ENCODE measurements at places on chromosomes 6 and 20.
A peak's percentile ranks its signal among the peaks of the same experiment; 100 is the strongest.

- no peak for DNase-seq
These were observed 160.0 kb downstream of the COL21A1 start for GRCh38 chr6:56087421-56087820.

GRCh38 chr6:167781868-167782267 is 44.8 kb upstream of the AFDN start:
- DNase-seq = no peak

- DNase-seq = no peak
These were observed 93.6 kb downstream of the KIF16B start for GRCh38 chr20:16479666-16480065.

GRCh38 chr6:73421534-73421933 is 26.9 kb downstream of the DDX43 start:
- DNase-seq = no peak

DNA sequence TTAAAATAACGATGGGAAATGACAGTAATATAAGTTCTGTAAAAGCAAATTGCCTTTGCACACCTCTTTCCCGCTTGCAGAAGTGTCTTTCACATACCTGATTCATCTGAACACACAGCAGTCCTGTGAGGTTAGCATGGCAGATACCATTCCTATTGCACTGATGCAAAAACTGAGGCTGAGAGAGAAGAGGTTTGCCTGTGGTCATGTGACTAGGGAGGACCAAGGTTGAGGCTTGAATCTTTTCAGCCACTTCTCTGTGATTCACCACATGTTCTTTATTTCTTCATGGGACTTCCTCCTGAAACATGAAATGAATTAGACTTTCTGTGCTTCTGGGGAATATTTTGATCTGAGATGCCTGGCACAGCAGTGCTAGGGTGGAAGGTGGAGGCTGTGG is 92.9 kb downstream of the VEGFA start:
- no peak for DNase-seq

GRCh38 chr20:22582964-22583772 is 1.2 kb downstream of the FOXA2 start:
- DNase-seq = no peak

DNA sequence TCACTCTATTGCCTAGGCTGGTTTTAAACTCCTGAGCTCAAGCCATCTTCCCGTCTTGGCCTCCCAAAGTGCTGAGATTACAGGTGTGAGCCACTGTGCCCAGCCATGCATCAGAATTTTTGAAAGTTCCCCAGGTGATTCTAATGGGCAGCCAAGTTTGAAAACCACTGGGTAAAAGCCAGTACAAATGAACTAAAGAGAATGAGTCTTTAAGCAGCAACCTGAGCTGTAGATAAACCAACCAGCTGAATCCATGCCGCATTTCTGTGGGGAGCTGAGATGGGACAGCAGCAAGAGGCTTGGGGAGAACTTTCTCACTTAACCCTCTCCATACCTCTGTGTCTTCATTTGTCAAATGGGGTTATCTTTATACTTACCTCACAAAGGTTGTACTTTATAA is 67.5 kb downstream of the VEGFA start:
- DNase-seq = no peak

DNA sequence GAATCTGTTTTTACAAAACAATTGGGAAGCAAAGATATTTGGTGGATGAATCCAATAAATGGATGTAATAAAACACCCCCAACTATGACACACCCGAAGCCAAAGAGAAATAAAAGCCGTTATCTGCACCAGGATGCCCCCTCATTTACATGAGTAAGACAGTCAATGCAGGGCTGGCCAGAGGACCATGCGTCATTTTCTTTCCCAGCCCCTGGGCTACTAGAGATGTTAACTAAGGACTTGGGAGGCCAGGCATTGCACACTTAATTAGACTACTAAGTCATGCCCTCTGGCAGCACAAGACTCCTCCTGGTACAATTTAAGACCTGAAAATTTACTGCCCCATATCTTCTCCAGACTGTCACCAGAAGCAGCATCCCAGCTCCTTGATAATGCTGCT is 3.2 kb downstream of the LEMD2 start:
- DNase-seq = no peak

GRCh38 chr6:27478141-27478705 is 5.3 kb upstream of the ZNF184 start:
- no peak for DNase-seq

- DNase-seq = no peak
These were observed 186.7 kb upstream of the ARID1B start for GRCh38 chr6:156590482-156590881.

GRCh38 chr6:155340464-155341129 is 26.3 kb upstream of the TFB1M start:
- DNase-seq = no peak

- no peak for DNase-seq
These were observed 69.3 kb downstream of the CLIC5 start for GRCh38 chr6:45946352-45946751.

GRCh38 chr6:106360410-106360988 is at the start of gene CRYBG1:
CRYBG1 (plus strand) TSS chr6:106360717; CDS start chr6:106360909, 192 bp downstream.
- DNase-seq = peak; percentile 77

GRCh38 chr20:46251211-46251673 is 57.1 kb downstream of the CDH22 start:
- DNase-seq = no peak

DNA sequence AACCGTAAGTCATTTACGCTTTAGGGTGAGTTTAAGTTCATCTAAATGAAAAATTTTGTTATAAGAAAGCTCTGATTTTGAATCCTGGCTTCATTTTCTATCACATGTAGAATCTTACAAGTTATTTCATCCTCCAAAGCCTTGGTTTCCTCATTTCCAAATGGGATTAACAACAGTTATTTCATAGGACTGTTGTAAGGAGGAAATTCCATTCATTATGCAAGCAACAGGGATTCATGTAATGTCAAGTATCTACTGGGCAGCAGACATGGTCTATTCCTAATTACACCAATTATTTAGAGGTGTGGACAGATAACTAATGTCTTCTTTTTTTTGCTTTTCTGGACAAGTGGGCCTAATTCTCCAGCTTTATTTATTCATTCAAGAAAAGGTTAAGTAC is 154.0 kb downstream of the PDSS2 start:
- DNase-seq = no peak

GRCh38 chr6:47075741-47076421 is 33.7 kb upstream of the ADGRF1 start:
- no peak for DNase-seq

- DNase-seq = no peak
These were observed 13.0 kb downstream of the SERPINB1 start for GRCh38 chr6:2828629-2829028.

- peak; percentile 17 for DNase-seq
These were observed 1.6 kb downstream of the UTRN start for GRCh38 chr6:144286503-144287393.

DNA sequence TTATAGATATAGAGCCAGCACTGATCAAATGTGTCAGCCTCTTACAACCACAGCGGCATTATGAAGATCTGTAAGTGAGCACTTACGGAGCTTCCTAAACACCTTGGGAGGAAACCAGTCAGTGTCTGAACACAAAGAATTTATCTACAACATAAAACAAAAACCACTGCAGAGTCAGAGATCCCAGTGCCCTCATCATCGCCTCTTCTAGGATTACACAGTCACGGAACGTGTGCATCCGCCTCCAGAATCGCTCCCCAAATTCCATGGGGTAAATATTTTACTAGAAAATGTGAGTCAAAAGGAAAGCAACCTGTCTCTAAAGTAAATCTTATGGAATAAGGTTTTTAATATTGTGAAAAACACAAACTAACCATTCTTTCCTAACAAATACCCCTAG is 243.6 kb downstream of the PACRG start:
- no peak for DNase-seq

DNA sequence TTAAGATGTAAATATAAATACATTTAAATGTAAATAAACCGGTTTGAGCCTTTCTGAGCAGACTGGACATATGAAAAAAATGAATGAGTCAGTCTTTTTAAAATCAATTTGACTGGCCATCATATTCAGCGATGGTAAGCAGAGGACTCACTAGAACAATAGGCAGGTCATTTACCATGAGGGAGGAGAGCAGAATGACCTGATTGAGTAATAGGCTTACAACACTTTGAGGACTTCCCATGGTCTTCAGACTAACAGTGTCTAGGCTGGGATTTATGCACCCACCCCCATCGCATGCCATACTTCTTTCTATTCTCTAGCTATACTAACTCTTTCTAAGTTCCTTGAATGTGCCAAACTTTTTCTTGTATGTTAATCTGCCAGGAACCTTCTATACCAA is 241.9 kb upstream of the RAB32 start:
- DNase-seq = no peak

GRCh38 chr20:47133809-47134456 is 222.6 kb downstream of the ZMYND8 start:
- no peak for DNase-seq

GRCh38 chr20:60236613-60237012 is 278.4 kb downstream of the CDH26 start:
- no peak for DNase-seq

GRCh38 chr6:38570750-38571149 is 69.0 kb downstream of the BTBD9 start:
- DNase-seq = no peak

DNA sequence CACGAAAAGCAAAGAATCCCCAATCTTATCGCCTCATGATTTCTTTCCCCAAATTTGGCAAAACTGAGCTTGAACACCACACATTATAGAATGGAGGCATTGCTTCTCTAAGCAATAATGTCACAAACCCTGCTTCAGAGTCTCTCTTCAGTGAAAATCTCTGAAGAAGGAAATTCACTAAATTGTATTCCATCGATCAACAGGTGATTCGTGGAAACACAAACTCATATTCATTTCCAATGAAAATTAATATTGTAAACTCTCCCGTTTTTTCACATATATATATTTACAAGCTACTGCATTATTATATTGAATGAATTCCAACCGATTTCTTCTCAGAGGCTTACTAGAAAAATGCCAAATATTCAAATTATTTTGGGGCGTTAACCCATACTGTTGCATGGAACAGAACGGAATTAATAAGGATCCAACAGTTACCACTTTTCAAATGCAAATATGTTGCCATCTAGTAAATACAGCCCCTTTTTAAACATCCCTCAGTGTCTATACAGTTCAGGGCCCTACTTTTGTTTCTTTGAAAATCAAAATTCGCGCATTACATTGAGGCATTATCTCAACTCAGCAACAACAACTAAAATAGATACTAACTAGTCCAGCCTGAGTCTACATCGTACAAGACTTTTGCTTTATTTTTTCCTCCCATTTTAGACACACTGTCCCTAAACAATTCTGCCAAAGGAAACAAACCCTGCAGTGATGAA is 1.3 kb downstream of the KIF13A start:
- no peak for DNase-seq

GRCh38 chr6:170416959-170417606 is 110.5 kb downstream of the FAM120B start:
- no peak for DNase-seq

GRCh38 chr6:16671302-16672289 is 89.7 kb downstream of the ATXN1 start:
- no peak for DNase-seq

- DNase-seq = no peak
These were observed 69.4 kb downstream of the FYN start for GRCh38 chr6:111803804-111804203.

DNA sequence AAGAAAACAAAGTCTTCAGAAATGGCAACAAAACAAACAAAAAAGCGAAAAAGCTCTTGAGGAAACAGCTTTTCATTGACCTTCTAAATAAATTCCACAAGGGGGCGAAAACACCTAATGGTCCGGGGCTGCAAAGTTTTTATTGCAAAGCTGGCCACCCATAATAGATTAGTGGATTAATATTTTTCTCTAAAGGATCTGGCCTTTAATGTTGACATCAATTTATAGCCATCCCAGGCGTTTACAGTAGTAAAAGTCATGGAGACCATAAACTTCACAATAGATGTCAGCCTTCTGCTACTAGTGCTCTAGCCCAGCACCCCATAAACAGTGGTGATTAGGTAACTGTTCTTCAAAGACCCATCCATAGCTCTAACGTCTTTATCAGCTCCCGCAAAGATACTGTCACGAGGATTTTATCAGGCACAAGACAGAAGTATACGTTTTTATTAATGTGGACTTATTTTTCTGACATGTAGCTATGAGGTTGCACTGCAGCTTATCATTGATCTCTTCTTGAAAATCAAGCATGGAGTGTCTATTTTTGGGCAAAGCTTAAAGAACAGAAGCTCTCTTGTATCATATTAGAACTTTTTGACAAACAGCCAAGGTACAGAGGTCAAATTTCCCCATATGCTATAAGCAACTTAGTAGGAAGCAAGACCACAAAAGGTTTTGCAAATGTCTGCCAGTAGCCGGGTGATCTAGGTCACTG is 4.7 kb downstream of the CITED2 start:
- DNase-seq = no peak

- no peak for DNase-seq
These were observed 464.4 kb upstream of the CHD6 start for GRCh38 chr20:42082611-42083010.

DNA sequence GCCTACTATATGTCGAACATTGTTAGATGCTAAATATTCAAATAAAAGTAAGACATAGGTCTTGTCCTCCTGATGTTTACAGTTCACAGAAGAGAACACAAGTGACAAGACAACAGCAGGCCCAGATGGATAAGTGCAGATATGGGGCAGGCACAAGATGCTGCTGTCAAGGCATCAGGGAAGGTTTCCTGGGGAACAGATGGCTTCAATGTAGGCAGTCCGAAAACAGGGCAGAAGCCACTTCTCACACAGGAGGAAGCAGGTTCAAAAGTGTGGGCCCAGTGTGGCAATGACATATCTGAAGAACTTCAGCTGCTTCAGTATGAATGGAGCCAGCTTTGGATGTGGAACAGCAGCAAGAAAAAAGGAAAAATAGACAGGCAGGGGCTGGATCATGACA is 32.5 kb downstream of the HLA-DPB1 start:
- DNase-seq = no peak

GRCh38 chr20:62063315-62063980 is 2.2 kb downstream of the TAF4 start:
- DNase-seq = no peak

GRCh38 chr6:34457742-34458735 is 7.8 kb upstream of the PACSIN1 start:
- DNase-seq = no peak

DNA sequence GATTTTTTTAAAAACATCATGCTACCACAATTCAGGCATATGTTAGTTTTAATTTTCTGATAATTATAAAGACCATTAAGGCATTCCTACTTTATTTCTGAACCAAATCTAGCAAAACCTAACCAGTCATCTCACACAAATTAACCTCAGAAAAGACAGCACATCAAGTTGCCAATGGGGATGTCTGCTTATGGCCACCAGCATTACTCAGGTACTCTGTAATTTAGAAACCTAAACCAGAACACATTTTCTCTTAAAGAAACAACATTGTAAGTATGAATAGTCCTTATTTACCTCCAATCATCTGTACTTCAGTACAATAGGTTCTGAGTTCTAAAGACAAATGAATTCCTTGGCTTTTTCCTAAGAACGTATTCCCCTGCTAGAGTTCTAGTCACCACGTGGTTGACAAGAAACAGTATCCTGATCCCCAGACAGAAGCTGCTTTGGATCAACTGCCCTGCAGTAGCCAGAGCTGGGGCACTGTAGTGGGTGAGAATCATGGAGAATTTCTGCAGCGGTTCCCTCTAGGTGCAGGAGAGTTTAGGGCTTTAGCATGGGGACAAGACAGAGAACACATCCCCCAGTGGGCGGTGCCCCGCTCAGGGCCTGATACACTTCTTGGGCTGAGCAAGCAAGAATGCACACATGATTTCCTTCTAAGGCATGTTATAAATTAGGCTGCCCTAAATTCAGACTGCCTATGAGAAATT is 15.4 kb downstream of the GCLC start:
- DNase-seq = no peak

GRCh38 chr6:79984261-79984660 is 20.2 kb upstream of the TTK start:
- no peak for DNase-seq
